Pancreas (tissue), 10 donors: ENCODE measurements at places on chromosomes 2 and 18. TPM values are rescaled to one million over a fixed set of nuclear protein-coding genes. Genes with fewer than 3 reads are reported as not detected.

The ME2 gene
- 9.9 TPM for polyA plus RNA-seq

DNA sequence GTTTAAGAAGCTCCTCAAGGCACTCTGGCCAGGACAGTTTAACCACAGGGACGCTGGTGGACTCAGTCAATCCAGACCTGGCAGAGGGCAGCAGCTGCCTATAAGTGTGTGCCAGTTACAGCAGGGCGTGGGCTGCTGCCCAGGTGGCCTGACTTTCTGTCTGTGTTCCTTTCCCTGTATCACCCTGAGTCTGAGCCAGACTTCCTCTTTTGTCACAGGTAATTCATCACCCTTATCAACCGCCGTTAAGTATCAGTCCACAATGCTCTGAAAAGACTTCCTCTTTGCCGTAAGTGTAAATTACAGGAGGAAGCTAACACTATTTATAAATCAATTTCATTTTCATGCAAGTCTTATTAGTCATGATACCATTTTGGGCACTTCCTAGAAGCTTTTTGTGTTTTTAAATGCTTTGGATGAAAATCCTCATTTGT lies 7.0 kb downstream of the LPIN1 start:
- no peaks in the 10 kb centered on the region for H3K27me3 ChIP-seq
- H3K4me3 ChIP-seq = no peak overlapping the region
- H3K27ac ChIP-seq = peak overlapping the region; percentile 94
- DNase-seq = peak; percentile 61
- H3K4me1 ChIP-seq = peaks cover 13% of the 10 kb centered on the region

GRCh38 chr2:135991861-135992260 lies 6.4 kb upstream of the DARS1 start:
- no peak overlapping the region for H3K4me3 ChIP-seq
- no peaks in the 10 kb centered on the region for H3K36me3 ChIP-seq
- DNase-seq = no peak

GRCh38 chr2:128302744-128303067 lies 16.0 kb downstream of the HS6ST1 start:
- no peaks in the 10 kb centered on the region for H3K27me3 ChIP-seq
- H3K4me3 ChIP-seq = no peak overlapping the region
- peak; percentile 49 for DNase-seq
- H3K4me1 ChIP-seq = peaks cover 22% of the 10 kb centered on the region

DNA sequence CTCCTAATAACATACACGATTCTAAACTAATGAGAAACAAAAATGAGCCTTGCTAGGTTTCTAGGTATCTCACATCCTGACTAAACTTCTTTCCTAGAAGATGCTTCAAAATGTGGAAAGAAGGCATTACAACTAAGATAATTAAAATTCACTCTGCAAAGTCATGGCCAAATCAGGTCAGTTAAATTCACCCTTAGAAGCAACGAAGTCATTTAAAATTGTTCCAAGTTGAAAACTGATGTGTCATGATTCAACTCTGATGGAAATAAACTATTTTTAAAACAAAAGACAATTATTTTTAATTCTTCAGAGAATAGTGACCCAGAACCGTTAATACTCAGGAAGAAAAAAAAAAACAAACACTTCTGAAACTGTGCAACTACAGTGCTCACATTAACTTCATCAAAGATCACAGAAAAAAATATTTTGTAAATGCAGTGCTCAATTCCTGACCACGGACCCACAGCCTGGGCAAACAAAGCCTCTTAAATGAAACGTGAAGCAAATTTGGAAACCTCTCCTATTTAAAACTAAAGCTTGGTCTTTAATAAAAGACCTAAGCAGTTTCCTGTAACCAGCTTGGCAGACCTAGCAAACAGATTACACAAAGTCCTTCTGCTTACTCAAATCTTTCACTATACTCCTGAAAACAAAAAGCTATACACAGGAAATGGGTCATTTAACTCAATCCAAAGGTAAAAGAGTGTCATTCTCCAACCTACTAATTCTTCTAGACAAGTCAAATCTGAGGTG lies 39.0 kb downstream of the CHN1 start:
- DNase-seq = no peak
- H3K4me3 ChIP-seq = no peak overlapping the region
- no peaks in the 10 kb centered on the region for H3K36me3 ChIP-seq
- no peak overlapping the region for H3K27ac ChIP-seq

DNA sequence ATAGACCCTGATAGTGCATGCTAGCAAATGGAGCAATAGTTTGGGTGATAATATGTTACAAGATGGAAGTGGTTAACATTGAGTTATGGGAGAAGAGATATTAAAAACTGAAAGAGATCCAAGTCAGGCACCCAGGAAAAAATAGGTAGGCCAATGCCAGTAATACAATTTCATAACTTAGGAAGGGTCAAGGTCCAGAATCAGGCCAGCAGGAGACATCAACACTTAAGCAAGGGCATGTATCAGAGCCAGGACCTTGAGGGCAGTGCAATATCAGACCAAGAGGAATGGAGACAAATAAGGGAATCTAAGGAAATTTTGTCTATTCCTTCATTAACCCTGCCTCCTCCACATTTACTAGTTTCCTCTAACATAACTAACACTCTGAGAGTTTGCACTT lies 124.1 kb upstream of the NYAP2 start:
- H3K27me3 ChIP-seq = no peaks in the 10 kb centered on the region
- H3K4me3 ChIP-seq = no peak overlapping the region
- no peaks in the 10 kb centered on the region for H3K4me1 ChIP-seq
- DNase-seq = no peak
